Stimulated activated CD4-positive, alpha-beta T cell treated with anti-CD3 and anti-CD28 coated beads, Interleukin-1b, Interleukin-23, amount 100 ng/mL, for 48 hours (primary cell): ENCODE measurements at places on chromosomes 13 and 19.

DNA sequence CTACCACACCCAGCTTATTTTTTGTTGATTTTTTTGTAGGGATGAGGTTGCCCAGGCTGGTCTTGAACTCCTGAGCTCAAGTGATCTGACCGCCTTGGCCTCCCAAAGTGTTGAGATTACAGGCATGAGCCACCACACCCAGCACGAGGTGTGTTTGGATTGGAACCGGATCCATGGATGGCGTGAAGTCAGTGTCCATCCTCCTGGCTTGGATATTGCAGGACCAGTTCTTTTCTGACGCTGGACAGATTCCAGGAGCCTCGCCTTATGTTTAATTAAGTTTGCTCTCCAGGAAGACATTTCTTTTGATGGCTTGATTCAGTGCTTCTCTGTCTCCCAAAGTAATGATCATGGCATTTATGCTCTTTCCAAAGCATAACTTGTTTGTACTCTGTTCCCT is 14.4 kb upstream of the RFXAP start:
- no peak for DNase-seq

DNA sequence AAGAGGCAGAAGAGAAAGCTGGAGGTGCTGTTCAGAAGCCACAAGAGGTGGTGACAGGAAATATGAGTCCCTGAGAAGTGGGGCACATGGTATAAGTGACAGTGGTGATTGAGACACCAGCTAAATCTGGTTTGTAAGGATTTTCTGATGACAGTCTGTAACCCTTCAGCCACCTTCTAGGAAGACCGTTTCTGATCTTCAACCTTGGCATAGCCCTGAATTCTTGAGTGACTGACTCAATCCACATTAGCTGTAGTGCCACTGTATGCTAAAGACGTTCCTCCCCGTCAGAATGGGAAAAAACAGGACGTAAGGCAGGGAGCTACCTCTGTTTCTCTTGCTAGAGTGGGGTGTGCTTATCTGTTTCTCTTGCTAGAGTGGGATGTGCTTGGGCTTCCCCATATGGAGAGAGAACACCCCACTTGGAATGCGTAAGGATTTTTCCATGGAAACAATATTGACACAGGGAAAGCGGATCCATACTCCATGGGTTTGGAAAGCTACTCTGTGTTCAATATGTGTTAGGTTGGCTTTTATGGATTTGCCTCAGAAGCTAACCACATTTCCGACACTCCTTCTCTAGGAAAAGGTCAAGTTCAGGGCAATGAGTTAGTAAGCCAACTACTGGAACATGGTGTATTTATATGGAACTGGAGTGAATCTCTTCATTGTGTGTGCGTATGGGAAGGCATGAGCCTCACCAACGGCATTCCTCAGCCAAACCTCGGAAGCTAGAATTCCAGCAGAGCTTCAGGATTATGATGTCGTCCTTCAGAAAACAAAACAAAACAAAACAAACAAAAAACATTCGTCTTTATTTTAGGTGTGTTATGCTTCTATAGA is 948.8 kb upstream of the SLC10A2 start:
- DNase-seq = no peak

DNA sequence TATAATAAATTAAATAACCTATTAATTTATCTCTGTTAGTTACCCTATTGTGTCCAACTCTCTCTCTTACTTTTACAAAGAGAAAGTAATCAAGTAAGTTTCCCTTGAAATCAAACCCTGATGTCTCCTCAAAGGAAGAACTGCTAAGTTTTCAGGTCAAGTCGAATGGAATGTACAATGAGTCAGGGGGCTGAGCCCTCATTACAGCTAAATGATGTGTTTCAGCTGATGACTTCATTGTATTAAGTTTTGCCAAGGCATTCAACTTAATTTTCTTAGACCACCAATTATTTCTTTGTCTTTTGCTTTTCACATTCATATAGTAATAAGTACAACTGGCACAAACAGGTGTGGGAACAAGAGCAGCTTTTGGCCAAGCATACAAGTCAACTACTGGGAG is 54.7 kb upstream of the DCT start:
- no peak for DNase-seq

DNA sequence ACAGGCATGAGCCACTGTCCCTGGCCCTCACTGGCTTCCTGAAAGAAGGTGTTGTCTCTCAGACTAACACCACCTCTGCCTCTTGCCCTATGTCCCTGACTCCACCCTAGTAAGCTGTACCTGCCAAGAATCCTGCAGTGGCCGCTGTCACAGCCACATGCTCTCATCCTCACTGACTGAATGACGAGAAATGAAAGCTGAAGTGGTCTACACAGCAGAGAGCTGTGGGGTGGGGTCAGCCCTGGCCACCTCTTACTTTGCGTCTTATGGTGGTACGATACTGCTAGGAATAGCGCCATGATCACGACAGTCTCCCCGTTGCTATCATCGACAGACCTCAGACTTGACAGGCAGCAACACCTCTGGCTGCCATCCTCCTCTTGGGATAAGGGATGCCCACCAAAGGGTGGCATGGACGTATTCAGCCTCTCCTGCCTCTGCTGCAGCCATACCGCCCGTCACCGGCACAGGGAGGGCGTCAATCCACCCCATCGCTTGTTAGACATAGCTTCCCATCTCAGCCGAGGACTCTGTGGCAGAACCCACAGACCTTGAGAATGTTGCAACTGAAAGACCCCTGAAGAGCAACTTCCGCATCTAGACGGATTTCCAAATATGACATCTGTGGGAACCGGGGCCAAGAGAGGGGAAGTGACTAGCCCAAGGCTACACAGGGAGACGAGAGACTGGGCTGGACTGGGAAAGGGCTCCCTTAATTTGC is 809 bp downstream of the MYO1F start:
- no peak for DNase-seq

GRCh38 chr13:35812736-35813135 is 318.4 kb downstream of the DCLK1 start:
- DNase-seq = no peak

- DNase-seq = no peak
Measured at GRCh38 chr19:35249146-35249847, 495 bp downstream of the LSR start.
